ENCODE measurements at places on chromosomes 2 and 18. TPM values are rescaled to one million over a fixed set of nuclear protein-coding genes. Genes with fewer than 3 reads are reported as not detected.

The HDAC4 gene
- 23.9 TPM for total RNA-seq

The TACR1 gene
- not detected for total RNA-seq

The PPP1R1C gene
- 1.9 TPM for total RNA-seq

The GALNT3 gene
- 70.2 TPM for total RNA-seq

The CENPA gene
- 11.6 TPM for total RNA-seq

The DUSP2 gene
- total RNA-seq, result 2.0 TPM

The TUBA3D gene
- not detected for total RNA-seq

The CIB4 gene
- not detected for total RNA-seq

The TRIM43 gene
- not detected for total RNA-seq

The GPR39 gene
- 5.7 TPM for total RNA-seq

All from mammary epithelial cell (primary cell).